Progenitor cell of endocrine pancreas (in vitro differentiated cells): ENCODE measurements at places on chromosomes 3 and 15.

DNA sequence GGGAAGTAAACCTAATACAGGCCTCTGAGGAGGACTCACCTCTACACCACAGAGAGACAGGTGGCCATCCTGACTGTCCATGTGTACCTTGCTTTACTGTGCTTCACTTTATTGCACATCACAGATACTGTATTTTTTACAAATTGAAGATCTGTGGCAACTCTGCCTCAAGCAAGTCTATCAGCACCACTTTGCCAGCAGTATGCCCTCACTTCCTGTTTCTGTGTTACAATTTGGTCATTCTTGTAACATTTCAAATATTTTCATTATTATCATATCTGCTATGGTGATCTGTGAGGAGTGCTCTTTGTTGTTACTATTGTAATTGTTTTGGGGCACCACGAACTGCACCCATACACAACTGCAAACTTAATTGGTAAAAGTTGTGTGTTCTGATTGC is 78.0 kb downstream of the BBX start:
- DNase-seq = no peak

- DNase-seq = no peak
Observed at GRCh38 chr3:142498397-142499180, 50.8 kb upstream of the XRN1 start.

DNA sequence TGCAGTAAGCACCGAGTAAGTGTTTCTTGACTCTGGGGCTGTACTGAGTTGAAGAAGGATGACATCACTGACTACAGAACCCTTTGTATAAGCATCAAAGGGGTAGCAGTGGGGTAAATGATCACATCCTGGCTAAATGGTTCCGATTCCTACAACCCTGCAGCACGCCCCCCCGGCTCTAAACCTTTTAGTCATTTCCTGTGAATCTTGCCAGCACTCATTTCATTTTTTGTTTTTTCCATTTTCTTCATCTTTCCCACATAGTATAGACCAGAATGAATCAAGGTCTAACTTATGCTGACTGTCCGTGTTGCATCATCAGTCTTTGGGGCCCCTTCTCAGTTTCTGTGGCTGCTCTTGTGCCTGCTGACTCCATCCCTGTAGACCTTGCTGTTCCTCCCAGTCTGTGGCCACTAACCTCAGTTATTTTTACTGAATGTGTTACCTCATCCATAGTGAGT is 383.1 kb upstream of the TPRG1 start:
- no peak for DNase-seq

DNA sequence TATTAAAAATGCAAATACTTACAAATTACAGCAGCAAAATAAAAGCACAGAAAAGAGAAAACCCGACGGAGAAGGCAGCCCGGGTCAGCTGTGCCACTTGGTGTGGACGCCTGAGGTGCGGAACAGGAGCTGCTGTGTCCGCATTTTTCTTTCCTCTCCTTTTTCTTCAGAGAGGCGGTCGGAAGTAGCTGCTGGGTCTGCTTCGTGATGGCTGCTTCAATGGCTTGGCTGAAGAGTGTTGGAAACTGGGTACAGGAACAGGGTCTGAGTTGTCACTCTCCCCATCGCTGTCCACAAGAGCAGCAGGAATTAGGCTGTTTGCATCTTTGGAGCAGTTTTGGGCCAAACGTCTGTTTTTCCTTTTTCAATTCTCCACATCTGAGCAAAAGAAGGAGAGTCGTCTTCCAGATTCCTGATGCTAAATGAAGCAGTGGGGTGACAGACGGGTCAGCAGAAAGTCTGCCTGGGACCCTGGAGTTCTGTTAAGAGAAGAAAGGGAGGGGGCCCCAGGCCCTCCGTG is 53.5 kb upstream of the ARL8B start:
- DNase-seq = no peak

GRCh38 chr15:31338318-31338878 is 11.8 kb downstream of the KLF13 start:
- no peak for DNase-seq
